GOT3 (cell line): ENCODE measurements at places on chromosomes 3 and 15.

- DNase-seq, result no peak
Observed at GRCh38 chr3:21894459-21895340, 143.7 kb upstream of the ZNF385D start.

- no peak for DNase-seq
Observed at GRCh38 chr3:124824286-124824915, 62.8 kb downstream of the ITGB5 start.

DNA sequence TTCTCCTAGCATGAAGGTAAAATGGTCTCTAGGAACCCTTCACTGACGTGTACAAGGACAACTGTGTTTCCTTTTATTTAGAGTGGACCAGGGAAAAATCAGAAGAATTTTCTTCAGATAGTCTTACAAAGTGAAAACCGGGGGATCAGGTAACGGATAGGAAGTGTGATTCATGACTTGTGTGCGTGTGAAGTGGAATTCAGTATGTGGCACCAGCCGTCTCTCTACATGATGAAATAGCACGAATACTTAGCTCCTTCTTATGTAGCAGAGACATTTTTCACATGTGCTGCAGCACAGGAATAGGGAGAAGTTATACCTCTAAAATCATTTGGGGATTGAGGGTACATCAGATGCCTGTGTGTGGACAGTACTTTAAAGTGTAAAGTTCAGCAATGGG lies 159.2 kb downstream of the MEX3B start:
- DNase-seq, result no peak

- no peak for DNase-seq
Observed at GRCh38 chr3:160804762-160805161, 48.7 kb downstream of the PPM1L start.

DNA sequence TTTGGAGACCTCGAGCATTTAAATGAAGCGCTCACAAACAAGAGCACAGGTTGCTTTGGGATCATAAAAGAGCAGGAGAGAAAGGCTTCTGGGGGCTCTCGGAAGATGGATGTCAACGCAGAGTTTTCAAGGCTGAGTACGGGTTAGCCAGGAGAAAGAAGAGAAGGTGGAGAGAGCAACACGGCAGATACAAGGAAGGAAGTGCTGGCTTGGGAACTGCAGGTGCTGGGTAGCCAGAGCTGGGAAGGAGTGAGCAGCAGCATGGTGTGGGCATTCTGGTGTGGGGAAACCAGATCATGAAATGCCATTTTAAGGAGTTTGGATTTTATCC lies 580 bp upstream of the RUBCN start:
- no peak for DNase-seq

- DNase-seq, result no peak
Observed at GRCh38 chr3:155595371-155595770, 149.5 kb downstream of the PLCH1 start.

DNA sequence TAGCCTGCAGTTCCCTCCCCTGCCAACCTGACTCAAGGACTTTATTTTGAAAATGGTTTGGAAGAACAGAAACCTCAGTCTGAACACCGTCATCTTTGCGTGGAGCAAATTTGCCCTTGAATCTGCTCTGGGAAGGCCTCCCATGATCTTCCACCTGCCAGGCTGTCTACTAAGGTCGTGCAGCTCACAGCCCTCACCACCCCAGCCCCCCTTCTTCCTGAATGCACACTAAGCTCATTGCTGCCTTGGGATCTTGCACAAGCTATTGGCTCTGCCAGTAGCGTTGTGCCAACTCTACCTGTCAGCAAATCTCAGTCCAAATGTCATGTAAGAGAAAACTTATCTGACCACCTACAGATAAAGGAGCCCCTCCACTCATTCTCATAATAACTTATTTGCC lies 141.5 kb downstream of the USP13 start:
- DNase-seq, result no peak

DNA sequence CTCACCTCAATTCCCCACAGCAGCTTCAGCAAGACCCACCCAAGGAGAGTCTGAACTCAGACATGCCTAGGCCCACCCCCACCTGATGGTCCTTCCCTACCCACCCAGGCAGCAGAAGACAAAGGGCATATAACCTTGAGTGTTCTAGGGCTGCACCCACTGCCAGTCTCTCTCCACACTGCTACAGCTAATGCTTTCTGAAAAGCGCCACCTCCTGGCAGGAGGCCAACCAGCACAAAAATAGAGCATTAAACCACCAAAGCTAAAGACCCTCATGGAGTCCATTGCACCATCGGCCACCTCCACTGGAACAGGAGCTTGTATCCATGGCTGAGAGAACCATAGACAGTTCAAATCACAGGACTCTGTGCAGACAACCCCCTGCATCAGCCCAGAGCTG lies 11.3 kb upstream of the RPL39L start:
- no peak for DNase-seq

GRCh38 chr3:55000546-55000945 lies 72.7 kb upstream of the LRTM1 start:
- no peak for DNase-seq

- no peak for DNase-seq
Observed at GRCh38 chr15:74314795-74315438, 52.5 kb downstream of the CYP11A1 start.

- DNase-seq, result no peak
Observed at GRCh38 chr3:5195605-5196004, 8.1 kb downstream of the EDEM1 start.

DNA sequence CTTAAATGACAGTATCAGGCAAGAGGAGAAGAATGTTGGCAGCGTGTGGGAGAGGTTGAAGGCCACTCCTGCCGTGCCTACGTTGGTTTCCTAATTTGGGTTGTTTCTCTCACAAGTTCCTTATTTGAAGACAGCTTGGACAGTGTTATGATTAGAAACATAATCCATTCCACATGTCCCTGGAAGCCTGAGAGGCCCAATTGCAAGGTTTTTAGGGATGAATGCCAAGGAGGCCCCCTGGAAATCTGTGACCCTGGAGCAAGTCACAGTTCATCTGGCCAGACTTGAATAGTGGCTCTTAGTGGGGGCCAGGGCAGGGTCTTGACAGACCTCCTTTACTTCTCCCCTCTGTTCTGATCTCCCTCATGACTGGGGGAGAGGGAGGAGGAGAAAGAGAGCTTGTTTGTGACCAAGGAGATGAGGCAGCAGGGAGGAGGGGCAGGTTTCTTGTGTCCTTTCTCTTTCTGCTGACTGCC lies 584.4 kb upstream of the TBL1XR1 start:
- no peak for DNase-seq

DNA sequence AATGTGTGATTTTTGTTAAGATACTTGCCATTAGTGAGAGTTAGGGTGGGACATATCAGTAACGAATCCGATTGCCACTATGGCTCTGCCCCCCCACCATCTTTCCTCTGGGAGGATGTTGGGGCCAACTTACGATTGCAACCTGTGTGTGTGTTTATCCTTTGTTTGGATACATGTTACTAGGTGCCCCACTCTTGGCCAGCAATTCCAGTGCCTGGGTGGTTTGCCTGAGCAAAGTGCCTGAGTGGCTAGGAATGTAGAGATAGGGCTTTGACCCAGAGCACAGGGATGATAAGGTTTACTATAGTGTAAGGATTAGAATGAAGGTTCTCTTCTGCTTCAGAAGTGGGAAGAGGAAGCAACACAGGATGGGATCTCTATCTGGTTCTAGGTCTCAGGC lies 231.8 kb downstream of the TP63 start:
- DNase-seq, result no peak

DNA sequence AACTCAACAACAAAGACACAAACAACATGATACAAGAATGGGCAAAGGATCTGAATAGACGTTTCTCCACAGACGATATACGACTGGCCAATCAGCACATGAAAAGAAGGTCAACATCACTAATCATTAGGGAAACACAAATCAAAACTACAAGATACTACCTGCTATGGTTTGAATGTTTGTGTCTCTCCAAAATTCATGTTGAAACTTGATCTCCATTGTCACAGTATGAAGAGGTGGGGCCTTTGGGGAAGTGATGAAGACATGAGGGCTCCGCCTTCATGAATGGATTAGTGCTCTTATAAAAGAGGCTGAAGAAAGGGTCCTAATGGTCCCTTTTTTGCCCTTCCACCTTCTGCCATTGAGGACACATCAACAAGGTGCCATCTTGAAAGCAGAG lies 32.3 kb downstream of the ACAP2 start:
- DNase-seq, result no peak

GRCh38 chr3:54146506-54147239 lies 24.3 kb downstream of the CACNA2D3 start:
- no peak for DNase-seq

DNA sequence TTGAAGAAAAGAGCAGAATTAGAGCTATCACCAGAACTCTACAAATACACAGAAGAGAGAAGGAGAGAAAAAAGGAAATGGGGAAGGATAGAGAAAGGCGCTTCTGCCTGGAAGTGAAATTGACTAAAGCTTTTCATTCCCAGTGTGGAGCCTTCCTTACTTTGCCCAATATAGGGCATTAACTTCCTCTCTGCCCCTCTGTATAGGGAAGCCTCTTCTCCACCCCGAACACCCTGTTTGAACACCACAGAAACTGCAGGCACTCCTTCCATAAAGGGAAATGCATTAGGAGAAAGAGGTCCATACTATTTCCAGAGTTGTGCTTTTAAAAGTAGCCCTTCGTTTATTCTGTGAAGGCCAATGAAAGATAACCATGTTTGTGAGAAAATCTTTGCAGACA lies 248.5 kb downstream of the RAP2B start:
- DNase-seq, result no peak

DNA sequence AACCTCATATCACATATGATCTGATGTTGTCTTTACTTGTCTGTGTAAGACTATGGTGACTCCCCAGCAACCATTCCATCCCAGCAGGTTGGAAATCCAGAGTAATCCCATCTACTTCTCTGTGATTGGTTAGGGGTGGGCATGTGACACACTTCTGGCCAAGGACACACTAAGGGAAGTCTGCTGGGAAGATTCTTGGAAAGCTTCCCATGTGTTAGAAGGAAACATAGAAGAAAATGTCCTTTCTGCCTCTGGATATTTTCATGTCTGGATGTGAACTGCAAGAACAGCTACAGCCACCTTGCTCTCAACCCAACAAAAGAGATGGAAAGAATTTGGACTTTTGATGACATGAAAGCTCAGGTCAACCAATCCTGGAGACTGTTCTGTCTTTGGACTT lies 2.6 kb upstream of the UBE2Q2 start:
- no peak for DNase-seq

- DNase-seq, result no peak
Observed at GRCh38 chr3:41920406-41920965, 41.4 kb downstream of the ULK4 start.

- no peak for DNase-seq
Observed at GRCh38 chr3:182212479-182213076, 500.9 kb downstream of the SOX2 start.

DNA sequence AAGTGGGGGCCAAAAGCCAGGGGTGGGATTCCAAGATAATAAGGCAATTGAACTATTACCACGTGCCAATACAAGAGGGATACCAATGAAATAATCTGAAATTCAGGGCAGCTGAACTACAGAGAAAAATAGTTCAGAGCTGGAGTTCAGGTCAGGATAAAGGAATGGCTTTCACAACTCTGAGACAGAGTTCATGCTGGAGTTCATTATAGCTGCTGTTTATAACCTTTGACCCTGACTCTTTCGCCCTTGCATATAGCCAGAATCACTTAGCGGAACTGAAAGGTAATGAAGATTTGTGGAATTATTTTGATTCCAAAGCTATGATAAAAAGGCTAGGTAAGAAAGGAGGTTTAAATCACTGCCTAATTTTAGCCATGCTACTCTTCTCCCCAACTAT lies 55.5 kb upstream of the LRRN1 start:
- DNase-seq, result no peak

GRCh38 chr3:34202975-34203374 lies 404.5 kb downstream of the PDCD6IP start:
- no peak for DNase-seq

GRCh38 chr3:150409512-150410310 lies 1.6 kb downstream of the TSC22D2 start:
- peak; percentile 26 for DNase-seq

DNA sequence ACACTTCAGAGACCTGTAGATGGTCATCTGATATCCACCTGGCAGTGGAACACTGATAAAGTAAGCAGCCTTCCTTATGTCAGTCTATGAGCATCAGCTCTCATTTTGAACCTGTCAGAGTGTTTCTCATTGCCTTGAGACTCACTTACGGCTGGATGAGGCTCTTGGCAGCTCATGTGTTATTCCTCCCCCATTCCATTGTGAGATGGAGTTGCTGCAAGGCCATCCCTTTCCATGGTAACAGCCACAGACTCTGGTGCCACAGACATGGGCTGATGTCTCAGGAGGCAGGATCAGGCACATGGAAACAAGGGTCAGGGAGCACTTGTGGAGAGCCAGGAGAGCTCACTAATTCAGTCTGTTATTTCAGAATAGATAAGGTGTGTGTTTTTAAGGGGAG lies 11.9 kb downstream of the KCNAB1 start:
- no peak for DNase-seq

GRCh38 chr3:114879059-114880031 lies 267.7 kb downstream of the ZBTB20 start:
- no peak for DNase-seq

DNA sequence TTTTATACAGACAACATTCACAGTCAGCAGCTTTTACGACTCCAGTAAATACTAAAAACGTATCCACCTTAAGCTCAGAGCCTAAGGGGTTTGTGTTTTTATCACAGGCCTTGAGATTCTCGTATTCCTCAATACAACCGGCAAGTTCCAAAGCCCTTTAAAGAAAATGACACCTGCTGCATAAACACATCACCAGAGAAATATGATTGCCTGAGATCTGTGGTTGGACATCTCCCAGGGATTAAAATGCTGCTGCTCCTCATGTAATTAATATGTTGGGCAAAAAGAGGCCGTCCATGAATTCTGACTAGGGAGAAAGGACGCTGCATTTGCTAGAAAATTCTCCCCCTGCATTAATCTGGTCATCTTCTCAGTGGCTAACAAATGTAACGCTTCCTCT lies 544.8 kb downstream of the MAGI1 start:
- no peak for DNase-seq

- no peak for DNase-seq
Observed at GRCh38 chr15:88016406-88016805, 240.1 kb downstream of the NTRK3 start.

GRCh38 chr15:83604549-83604948 lies 49.4 kb upstream of the ADAMTSL3 start:
- no peak for DNase-seq

GRCh38 chr3:177337541-177338331 lies 140.5 kb upstream of the TBL1XR1 start:
- peak; percentile 10 for DNase-seq

- no peak for DNase-seq
Observed at GRCh38 chr3:70108072-70108471, 108.5 kb downstream of the SAMMSON start.

- no peak for DNase-seq
Observed at GRCh38 chr3:116728454-116728853, 18.9 kb downstream of the TUSC7 start.

GRCh38 chr3:128329491-128330213 lies 137.0 kb downstream of the DNAJB8 start:
- DNase-seq, result no peak

- DNase-seq, result no peak
Observed at GRCh38 chr3:107796791-107797190, 274.0 kb downstream of the BBX start.

- DNase-seq, result no peak
Observed at GRCh38 chr3:125395091-125395490, 20.0 kb upstream of the ZNF148 start.
